ENCODE measurements at places on chromosomes 2 and 18.

GRCh38 chr2:187168720-187169713 is 279.0 kb downstream of the CALCRL start:
- no peak for DNase-seq

DNA sequence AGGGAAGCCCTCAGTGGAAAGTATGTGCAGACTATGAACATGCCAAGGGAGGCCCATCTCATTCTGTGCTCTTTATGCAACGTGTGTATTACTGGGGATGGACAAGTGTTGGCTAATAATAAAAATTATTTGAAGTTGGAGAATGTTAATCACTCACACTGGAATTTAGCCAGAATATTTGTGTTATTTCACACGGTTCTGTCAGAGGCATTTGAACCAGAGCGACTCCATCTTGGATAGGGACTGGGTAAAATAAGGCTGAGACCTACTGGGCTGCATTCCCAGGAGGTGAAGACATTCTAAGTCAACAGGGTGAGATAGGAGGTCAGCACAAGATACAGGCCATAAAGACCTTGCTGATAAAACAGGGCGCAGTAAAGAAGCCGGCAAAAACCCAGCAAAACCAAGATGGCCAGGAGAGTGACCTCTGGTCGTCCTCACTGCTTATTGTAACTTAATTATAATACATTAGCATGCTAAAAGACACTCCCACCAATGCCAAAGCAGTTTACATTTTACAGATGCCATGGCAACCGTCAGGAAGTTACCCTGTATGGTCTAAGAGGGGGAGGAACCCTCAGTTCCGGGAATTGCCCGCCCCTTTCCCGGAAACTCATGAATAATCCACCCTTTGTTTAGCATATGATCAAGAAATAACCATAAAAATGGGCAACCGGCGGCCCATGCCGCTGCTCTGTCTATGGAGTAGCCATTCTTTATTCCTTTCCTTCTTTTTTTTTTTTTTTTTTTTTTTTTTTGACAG is 2.6 kb upstream of the FZD5 start:
- no peak for DNase-seq

DNA sequence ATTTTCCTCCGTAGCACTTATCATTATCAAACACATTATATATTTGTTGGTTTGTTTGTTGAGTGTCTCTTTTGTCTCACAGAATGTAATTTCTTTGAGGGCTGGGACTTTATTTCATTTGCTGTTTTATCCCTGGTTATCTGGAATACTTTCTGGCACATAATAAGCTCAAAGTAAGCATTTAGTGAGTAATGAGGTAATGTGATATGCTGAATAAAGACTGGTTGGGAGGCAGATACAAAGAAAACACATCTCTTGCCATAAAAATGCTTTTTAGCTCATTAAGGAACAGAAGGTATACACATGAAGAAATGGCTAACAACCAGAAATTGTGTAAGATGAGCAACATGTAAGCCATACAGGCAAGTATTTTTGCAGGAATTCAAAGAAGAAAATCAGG is 1411.8 kb downstream of the LRP1B start:
- no peak for DNase-seq

DNA sequence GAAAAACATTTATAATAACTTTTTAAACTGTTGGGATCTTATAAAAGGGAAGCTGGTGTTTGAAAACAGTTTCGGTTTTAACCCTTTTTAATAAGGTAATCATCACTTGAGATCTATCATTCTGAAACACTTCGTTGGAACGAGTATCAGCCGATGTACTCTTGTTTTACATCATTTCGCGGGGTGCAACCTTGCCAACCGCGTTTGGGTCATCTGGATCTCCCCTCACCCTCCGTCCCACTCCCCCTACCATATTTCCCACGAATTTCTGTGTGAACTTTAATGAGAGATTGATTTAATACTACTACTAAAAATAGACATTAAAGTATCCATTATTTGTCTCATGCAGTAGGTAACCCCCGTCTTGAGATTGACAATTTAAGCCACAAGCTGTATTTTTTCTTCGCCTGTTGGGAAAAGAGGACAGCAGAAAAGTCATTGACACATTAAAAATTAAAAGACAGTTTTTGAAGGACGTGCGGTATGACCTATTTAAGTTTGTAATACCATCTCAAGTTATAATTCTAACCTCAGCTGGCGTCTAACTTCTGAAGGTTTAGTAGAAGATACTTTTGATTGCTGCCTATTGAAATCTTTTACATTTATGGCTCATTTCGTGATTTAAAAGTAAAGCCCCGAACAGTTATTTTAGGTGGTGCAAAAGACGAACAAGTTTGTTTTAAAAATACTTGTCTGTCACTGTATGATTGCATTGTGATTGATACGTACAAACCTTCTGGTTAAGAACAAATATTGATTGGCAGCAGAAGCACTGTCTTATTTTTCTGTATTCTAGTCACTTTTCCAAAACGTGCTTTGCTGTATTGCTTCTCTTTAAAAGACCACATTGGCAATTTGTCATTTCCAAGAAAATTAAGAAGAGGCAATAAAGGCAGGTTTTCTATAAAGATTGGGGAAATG is 1.5 kb downstream of the CREB1 start:
- no peak for DNase-seq

GRCh38 chr18:36130039-36130831 is 536 bp downstream of the ELP2 start:
- DNase-seq: no peak

DNA sequence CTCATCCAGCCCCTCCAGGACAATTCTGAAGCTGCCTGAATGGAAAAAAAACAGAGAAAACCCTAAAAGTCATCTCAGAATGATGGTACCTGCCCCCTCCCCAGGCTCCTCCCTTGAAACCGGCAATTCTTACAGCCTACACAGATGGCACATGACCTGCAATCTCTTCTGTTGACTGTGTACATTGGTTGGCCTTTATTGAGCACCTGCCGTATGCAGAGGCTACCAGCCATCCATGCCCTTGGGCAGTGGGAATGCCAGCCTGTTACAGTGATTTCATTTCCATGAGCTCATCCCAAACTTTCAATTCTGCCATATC is 57.1 kb downstream of the EMX1 start:
- DNase-seq: no peak

DNA sequence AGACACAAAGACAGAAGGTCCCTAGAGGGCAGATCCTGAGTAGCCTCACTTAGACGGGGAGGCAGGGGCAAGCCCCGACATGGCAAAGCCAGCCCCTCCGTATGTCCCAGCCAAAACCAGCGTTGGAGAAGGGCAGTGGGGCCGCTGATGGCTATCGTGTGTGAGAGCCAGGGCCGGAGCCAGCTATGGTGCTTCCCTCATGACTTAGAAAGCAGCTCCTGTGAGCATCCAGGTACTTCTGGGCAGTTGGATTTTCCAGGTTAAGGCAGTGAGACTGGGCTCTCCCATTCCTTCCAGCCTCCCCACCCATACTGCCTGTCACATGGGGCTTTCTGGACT is 31.2 kb upstream of the ROCK2 start:
- DNase-seq: no peak

- DNase-seq: no peak
Measured at GRCh38 chr2:27566628-27567027, 16.2 kb upstream of the ZNF512 start.

DNA sequence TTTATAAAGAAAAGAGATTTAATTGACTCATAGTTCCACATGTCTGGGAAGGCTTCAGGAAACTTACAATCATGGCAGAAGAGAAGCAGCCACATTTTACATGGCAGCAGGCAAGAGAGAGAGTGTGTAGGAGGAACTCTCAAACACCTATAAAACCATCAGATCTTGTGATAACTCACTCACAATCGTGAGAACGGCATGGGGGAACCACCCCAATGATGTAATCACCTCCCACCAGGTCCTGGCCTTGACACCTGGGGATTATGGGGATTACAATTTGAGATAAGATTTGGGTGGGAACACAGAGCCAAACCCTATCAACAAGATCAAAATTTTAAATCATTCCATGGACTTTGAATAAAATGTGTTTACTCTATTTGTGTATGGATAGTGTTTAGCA is 575.6 kb downstream of the ADCYAP1 start:
- DNase-seq: no peak

DNA sequence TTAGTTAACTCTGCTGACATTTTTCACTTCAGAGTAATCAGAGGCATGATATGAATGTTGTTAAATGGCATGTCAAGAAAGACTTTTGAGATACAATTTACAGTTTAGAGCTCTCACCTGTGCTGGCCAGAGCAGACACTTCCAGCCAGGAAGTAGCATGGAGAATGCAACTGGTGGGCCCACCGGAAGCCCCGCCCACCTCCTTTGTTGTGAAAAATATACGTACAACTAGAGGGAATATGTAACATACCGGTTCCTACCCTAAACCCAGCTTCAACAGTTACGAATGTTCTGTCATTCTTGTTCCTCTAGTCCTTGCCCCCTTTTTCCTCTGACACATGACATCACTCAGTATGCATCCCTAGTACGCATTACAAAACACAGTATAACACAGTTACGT is 70.2 kb upstream of the ITM2C start:
- DNase-seq: no peak

- no peak for DNase-seq
Measured at GRCh38 chr2:72254831-72255451, 107.3 kb upstream of the CYP26B1 start.

DNA sequence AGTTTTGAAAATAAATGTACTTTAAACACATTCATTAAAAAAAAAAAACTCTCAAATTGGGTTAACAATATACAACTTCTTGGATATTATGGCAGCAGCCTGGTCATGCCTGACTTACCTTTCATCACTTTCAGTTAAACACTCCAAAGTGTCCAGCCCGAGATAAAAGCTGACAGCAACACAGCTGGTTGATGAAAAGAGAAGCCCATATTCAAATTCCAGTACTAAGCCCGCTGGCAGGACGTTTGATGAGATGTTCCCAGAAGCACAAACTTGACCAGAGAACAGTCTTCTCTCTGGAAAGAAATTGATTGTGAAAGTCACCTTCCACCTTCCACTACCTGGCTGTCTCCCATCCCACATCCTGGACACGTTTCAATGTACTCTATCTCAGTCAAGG is 586.3 kb downstream of the TDRD15 start:
- no peak for DNase-seq

DNA sequence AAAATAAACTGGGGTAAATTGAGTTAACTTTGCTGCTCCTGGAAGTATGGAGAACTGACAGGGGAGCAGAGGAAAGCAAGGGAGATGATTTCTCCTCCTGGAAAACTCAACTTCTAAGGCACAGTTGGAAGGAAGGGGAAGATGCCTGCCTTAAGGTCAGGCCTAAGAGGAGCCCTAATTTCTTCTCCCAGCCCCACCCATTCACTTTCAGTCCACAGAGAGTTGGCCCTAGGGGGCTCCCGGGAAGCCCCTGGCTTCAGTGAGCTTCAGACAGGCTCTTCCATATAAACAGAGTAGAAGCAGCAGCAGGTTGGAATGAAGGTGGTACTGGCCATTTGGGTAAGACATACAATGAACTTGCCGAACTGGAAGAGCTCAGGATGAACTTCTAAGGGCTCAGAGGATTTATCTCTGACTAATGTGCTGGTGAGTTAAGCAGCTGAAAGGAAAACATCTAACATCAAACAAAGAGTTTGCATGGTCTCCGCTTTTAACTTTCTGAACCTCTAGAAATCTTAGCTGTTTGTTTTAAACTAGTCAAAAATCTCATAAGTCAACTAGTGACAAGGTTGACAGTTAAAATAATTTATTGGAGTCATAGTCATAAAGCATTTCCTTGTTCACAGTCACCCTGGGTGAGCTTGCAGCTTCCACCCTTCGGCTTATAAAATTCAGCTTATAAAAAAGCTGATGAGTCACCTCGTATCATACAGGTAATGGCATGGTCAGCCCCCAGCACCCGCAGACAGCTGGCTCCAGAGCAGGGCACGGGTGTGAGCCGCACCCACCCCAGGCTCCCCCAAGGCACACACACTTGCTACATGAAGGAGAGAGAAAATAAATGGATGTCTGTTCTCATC is 9.8 kb downstream of the MALL start:
- DNase-seq: no peak

- DNase-seq: no peak
Measured at GRCh38 chr18:76451396-76452331, 43.4 kb downstream of the ZNF516 start.

- no peak for DNase-seq
Measured at GRCh38 chr2:169038338-169038757, 7.2 kb upstream of the ABCB11 start.

GRCh38 chr2:171287036-171287571 is 126.4 kb upstream of the TLK1 start:
- no peak for DNase-seq

GRCh38 chr2:236449167-236449761 is 120.4 kb upstream of the ACKR3 start:
- no peak for DNase-seq
